AG09309 (cell line): ENCODE measurements at places on chromosomes 1 and 21.

DNA sequence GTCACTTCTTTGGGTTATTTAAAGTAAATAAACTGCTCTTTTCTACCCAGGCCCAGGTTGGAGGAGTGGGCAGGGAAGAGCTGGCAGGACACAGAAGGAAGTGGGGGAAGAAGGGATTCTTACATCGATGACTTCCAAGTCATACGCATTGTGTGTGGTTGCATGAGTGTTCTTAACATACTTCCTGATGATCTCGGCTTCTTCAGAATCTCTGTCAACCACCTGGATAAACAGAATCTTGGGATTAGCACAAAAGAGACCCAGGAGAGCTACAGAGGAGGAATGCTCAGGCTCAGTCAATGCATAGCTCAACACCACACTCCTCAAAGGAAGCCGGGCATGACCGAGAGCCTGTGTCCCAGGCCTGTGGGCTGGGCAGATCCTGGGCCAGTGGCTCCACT, 42.1 kb downstream of the PARP1 start:
- DNase-seq: no peak

DNA sequence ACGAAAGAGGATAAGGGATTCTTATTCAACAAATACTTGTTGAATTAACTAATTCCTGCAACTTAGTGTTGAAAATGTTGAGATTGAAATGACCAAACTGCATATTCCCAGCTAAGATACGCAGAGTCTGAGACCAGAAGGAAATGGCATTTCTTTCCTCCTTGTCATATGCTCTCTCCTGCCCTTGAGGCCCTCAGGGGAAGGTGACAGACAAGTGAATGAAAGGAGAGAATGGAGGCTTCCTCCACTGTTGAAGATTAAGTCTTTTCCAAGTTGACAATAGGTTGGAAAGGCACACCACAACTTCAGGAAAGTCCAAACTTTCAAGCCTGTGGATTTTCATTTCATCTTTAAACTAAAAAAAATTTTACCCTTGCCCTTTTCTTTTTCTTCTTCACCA, 3.1 kb upstream of the ZNF697 start:
- no peak for DNase-seq

- DNase-seq: no peak
Observed at GRCh38 chr1:179870870-179871269, 6.7 kb downstream of the TOR1AIP2 start.

- DNase-seq: peak; percentile 31
Observed at GRCh38 chr1:38735651-38736161, 123.9 kb downstream of the RRAGC start.

- DNase-seq: no peak
Observed at GRCh38 chr1:55484173-55484572, 269.0 kb upstream of the USP24 start.
